Activated CD4-positive, alpha-beta T cell treated with anti-CD3 and anti-CD28 coated beads, Interleukin-2, amount 50 U/mL, for 48 hours (primary cell): ENCODE measurements at places on chromosomes 3 and 15.

DNA sequence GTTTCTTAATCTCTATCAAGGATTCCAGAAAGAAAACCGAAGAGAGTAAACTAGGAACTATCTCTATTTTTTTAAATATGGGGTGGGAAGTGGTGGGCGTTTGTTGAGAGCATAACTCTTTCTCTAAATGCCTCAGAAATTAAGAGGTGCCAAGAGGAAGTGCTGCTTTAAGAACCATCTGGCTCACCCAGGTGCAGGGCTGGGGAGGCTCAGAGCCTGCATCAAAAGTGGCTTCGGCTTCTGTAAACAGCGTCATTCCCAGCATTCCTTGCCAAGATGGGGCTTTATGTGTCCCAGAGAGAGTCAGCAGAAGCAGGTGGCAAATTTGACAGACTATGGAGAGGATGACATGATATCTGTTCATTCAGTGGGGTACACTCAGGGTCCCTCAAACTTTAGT lies 123.3 kb upstream of the BFSP2 start:
- no peak for DNase-seq

DNA sequence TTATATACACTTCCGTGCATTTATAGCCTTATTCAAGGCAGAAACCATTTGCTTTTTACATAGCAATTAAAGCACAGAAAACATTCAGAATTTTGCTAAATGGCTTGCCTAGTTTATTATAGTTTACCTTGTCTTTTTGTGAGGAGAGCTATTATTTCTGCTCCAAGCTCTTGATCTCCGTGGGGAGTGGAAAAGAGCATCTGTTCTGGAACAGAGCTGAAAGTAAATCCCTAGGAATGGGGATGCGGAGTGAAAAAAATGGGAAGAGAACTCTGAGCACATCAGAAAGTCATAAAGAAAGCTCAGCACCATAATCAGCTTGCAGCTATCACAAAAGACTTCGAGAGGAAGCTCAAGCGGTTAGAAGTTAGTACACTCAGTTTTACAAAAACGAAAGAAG lies 1006.7 kb downstream of the ROBO2 start:
- no peak for DNase-seq

DNA sequence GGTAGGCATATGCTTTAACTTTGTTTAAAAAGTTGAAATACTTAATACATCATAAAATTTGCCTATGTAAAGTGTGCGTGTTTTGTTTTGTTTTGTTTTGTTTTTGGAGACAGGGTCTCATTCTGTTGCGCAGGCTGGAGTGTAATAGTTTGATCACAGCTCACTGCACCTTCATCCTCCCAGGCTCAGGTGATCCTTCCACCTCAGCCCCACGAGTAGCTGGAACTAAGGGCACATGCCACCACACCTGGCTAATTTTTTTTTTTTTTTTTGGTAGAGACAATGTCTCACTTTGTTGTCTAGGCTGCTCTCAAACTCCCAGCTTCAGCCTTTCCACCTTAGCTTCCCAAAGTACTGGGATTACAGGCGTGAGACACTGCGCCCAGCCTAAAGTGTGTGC lies 42.5 kb downstream of the RAB7A start:
- no peak for DNase-seq

GRCh38 chr3:16071206-16071605 lies 103.3 kb upstream of the GALNT15 start:
- no peak for DNase-seq

- no peak for DNase-seq
Observed at GRCh38 chr3:15174953-15175352, 31.1 kb upstream of the CAPN7 start.

GRCh38 chr3:185153171-185153771 lies 411 bp upstream of the C3orf70 start:
- DNase-seq, result peak; percentile 9

GRCh38 chr15:85748729-85749128 lies 46.0 kb downstream of the KLHL25 start:
- DNase-seq, result no peak

DNA sequence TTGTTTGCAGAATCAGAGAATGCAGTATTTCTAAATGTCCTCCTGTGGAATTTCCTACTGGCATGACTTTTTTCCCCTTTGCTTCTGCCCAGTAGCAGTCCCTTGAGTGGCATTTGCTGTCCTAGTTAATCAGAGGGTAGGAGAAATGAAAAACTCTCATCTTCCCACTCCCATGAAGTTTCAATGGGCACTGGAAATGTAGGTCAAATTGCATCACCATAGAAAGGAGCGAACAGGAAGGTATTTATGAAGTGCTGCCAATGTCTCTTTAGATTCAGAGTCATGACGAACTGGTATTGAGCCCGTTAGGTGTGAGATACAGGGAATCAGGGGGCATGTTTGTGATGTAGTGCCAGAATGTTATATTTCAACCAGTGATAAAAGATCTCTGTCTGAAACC lies 23.2 kb downstream of the ATXN7 start:
- no peak for DNase-seq

DNA sequence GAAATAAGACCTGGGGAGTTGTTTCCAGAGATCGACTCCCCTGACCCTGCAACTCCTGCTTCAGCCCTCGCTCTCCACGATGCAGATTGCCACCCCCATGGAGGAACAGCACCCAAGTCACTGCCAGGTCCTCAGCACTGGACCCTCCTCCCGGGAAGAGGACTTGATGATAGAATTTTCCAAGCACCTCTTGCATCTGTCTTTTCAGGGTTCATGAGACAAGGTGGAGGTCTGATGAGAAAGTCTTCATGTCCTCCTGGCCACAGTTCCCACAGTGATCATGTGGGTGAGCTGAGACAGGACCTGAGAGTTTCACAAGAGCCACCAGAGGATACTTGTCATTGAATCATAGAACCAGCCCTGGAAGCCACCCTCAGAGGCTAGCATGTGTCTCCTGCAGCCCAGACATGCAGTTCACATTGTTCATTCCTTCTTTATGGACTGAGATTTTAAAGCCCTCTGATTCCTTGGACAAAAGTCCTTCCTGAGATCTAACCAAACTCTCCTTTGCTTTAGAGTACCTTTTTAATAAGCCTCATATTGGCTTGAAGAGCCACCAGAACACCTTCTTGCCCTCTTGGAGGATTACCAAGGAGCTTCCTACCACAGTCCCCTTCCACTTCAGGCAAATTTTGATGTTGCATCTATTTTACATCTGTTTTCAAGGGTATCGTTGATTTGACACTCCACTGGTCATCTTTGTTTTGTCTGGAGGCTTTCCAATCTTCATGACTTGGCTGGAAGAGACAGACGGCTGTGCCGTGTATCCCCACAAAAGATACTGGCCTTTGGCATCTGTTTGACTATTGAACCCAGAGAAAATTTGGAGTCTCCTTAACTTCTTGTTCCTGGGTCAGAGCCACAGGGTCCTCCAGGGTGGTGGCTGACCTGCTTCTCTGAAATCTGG lies 224.8 kb upstream of the BHLHE40 start:
- DNase-seq, result no peak

- peak; percentile 46 for DNase-seq
Observed at GRCh38 chr15:50247819-50248655, 17.5 kb downstream of the HDC start.

DNA sequence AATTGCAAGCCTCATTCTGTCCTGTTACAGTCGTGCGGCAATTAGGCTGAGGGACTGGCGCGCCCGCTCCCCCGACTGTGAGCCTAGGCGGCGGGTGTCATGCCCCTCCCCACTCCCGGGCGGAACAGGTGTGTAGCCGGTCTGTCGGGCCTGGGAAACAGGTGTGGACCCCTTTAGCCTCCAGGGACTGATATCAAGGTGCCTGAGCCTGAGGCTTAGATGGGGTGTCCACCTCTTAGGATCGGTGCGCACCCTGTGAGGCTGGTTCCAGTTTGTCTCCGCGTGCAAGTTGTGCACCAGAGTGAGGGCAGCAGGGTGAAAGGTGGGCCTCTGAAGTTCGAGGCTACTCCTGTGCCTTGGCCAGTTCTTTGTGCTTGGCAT lies 686 bp downstream of the VPS8 start:
- DNase-seq, result peak; percentile 12

GRCh38 chr15:76185716-76186115 lies 125.6 kb downstream of the ETFA start:
- DNase-seq, result peak; percentile 29

DNA sequence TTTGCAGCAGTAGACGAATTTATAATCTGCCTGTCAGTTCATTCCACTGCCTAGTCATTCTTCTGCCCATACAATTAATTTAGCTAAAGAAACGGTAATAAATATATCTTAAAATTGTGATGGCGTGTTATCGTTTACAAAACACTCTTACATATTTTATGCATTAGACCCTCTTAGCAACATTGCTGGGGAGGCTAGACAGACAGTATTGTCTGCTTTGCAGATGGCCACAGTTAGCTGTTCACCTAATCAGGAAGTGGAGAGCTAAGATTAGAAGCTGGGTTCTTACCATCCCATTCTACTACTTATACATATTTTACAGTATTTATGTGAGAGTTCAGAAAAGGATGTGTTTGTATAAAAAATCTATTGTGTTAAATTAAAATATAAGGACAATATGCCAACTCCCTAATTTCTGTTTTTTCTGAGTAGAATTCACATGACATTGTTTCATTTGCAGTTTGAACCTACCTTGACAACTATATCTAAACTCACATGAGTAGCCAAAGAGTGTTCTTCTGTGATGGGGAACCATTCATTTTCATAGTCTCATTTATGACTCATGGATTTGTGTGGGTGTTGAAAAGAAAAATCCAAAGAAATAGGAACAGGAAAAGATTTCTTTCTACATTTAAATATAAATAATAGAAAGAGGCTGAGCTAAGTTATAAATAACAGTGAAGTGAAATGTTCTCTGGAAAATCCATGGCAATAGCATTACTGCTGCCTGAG lies 41.7 kb upstream of the C3orf80 start:
- no peak for DNase-seq

DNA sequence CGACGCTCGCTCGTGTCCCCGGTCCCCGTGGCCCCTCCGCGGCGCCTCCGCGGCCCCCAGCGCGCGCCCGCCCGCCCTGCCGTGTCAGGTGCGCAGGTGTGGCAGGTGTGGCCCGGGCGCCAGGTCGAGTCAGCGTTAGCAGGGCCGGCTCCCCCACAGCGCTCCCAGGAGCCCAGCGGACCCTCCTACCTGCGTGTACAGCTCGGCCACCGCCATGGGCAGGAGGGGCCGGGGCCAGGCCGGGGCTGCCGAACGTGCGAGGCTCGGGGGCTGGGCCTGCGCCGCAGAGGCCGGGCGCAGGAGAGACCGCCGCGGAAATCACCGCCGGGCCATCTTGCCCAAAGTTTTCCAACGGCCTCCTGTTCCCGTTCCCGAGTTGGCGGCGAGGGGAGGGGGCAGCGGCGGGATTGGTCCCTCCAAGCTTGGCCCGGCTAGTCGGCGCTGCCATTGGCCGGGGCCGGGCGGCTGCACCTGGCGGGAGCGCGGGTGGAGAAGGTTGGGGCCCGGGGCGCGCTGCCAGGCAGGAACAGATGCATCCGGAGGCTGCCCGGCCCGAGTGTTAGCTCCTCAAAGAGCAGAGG lies at the start of gene MYO5C:
MYO5C (minus strand) TSS at position 384 of the 581 bp plus-strand sequence; CDS start at position 216, 168 bp downstream.
- peak; percentile 11 for DNase-seq

- no peak for DNase-seq
Observed at GRCh38 chr3:183233966-183234365, 19.1 kb upstream of the B3GNT5 start.

- no peak for DNase-seq
Observed at GRCh38 chr15:89184357-89184756, 37.0 kb downstream of the RLBP1 start.

DNA sequence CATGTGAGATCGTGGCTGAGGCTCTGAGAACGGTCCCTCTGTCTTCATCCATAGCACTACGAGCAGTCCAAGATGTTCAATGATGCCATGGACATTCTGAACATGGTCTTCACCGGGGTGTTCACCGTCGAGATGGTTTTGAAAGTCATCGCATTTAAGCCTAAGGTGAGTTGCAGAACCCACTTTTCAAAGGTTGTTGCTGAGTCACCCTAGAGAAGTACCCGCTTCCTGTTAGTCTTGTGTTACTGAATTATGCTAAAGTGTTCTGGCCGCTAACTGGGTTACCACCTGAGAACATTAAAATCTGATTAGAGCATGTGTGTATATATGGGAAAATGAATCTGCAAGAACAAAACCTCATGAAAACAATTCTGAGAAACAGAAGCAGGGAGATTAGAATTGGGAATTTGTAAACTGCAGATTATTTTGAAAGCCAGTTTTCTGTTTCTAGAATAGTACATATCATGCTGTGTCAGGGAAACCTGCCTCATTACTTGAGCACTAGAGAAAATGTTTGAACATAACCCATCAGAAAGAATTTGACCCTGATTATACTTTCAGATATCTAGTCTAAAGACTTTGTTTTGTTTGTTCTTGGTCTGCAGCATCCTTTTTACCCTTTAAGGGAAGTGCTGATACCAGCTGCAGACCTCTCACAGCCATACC lies 92.6 kb downstream of the CHDH start:
- DNase-seq, result no peak

DNA sequence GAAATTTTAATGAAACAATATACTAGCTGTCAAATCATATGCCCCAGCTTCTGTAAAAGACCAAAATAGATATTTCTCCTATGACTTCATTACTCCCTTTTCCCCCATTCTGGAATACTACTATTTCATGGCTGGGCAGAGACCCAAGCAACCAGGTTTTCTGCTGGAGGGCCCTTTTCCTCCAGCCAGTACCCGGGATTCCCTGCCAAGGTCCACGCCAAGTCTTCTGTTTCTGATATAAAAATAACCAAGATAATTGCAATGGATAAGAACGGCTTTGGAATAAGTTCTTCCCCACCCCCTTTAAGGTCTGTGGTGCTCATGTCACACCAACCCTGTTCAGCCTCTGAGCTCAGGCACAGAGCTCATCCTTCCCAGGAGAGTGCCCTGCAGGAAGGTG lies 17.2 kb upstream of the NMNAT3 start:
- no peak for DNase-seq

DNA sequence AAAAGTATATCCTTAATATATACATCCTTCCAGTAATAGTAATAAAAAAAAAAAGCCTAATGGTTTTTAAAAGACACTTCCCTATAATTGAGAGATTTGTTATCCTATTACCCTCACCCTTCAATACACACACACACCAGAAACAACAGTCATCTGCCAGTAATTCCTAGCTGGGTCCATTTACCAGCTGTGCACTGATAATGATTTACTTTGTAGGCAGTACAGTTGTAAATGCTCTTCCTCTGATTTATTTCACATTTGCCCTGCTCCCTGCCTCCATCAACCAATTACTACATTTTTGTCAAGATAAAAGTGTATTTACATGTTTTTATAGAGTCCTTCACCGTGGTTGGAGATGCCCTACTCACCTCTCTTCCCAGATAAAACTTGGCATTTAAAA lies 12.4 kb downstream of the TPM1 start:
- DNase-seq, result no peak
